ENCODE measurements at places on chromosomes 1 and 21. TPM values are rescaled to one million over a fixed set of nuclear protein-coding genes. Genes with fewer than 3 reads are reported as not detected.

DNA sequence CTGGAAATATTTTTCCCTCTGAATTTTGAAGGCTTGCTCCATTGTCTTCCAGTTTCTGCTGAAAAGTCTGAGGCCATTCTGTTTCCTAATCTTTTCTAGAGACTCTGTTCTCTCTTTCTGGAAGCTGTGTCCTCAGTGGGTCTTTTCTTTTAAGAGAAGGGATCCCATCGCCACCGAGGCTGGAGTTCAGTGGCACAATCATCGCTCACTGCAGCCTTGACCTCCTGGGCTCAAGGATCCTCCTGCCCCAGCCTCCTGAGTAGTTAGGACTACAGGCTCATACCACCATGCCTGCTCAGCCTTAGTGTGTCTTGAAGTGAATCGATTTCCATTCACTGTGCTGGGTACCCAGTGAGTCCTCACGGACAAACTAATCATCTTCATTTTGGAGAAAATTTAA, 9.6 kb upstream of the LRP8 start:
- DNase-seq = no peak

GRCh38 chr1:163439471-163439870, 117.7 kb downstream of the NUF2 start:
- DNase-seq = no peak

GRCh38 chr1:174726167-174726879, 273.4 kb upstream of the CACYBP start:
- peak; percentile 32 for DNase-seq

DNA sequence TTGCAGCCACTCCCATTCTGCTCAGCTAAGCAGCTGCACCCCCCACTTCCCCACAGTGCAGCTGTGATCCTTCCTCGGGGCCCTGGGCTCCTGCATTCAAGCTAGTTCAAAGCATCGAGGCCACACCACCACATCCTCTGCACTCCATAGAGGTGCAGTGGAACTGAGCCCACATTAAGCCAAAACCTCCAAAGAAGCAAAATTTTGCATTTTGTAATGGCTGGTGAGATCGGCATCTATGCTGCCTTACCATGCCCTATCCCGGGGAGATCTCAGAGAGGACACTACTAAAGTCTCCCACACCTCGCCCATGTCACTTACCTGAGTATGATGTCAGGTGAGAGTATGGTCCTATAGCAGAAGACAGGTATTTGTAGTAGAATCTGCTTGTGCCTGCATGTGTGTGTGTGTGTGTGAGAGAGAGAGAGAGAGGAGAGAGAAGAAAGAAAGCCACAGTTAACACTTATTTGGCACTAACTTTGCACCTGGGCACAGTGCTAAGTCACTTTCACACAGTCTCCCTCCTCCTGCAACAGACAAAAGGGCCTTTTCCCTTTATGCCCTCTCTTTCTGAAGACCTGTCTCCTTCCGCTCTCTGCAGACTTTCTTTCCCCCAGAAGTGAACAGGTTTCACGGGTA, 89.8 kb downstream of the KIF14 start:
- no peak for DNase-seq

DNA sequence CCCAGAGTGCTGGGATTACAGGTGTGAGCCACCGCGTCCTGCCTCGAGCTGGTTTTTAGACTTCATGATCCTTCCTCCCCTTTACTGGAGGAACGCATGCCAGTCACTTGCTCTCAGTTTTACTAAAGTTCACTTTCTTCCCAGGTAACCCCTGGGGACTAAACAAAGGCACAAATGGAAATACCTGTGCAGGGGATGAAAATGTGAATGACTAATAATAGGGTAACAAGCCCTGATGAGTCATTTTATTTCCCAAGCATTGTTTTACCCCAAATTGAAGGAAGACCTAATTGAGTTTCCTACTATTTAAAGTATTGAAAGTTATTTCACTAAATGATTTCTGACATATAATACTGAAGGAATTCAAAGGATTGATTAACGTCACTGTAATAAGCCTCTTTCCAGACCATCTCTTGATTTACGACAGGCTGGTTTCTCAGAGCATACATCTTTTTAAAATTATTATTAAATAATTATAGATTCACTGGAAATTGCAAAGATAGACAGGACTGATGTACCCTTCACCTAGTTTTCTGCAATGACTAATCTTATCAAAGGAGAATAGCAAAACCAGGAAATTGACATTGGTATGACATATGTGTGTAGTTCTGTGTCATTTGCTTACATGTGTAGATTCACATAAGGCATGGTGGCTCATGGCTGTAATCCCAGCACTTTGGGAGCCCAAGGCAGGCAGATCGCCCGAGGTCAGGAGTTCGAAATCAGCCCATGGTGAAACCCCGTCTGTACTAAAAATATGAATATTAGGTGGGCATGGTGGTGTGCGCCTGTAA, 53.2 kb upstream of the SOD1 start:
- DNase-seq = peak; percentile 59

- no peak for DNase-seq
These were observed 26.1 kb downstream of the SLC1A7 start for GRCh38 chr1:53116307-53116810.

DNA sequence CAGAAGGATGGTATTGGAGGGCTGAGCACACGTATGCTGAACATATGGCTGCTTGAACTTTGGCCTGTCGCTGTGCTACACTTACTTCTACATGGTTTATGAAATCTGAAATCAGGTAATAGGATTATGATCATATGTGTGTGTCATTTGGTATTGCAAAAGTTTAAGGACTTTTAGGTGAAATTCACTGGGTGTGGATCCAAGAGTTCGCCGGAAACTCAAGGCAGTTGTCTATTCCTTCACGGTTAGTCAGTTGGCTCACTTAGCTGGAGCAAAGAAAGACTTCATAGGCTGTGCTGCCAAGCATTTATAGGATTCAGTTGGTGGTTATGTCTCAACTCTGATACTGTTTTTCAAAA, 927 bp downstream of the UAP1 start:
- peak; percentile 81 for DNase-seq

DNA sequence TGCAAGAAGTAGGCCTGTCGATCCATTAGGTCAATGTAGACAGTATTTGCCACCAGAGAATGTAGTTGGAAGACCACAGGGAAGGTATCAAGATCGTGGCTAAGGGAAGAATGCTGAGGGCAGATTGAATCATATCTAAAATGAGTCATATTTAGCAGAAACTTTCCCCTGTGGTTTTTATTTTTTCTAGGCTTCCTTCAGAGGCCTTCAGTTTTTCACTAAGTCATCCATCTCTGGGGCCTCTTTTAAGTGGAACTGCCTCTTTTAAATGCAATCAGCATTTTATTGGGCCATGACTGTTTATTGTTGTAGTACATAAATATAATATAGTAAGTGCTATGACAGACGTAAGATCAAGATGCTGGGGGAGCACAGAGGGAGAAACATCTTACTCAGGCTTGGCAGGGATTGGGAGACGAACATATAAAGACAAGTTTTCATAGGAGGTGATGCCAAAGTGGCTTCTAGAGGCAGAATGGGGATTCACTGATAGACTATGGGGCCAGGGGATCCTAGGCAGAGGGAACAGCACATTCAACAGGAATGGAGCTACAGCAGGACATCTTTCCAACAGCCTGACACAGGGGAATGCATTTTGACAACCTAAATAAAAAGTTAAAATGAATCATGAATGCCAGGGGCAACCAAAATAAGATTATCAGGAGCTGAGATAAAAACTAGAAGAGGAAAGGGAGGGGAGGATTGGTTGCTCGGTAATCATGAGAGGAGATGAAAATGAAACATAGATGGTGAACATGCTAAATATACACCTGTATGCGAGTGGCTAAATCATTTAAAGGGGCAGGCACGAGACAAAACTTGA, 20.1 kb downstream of the UBE2U start:
- DNase-seq = peak; percentile 81

GRCh38 chr21:39597595-39597994, 15.1 kb upstream of the B3GALT5 start:
- DNase-seq = no peak

- peak; percentile 56 for DNase-seq
These were observed 147.3 kb downstream of the HS2ST1 start for GRCh38 chr1:87061742-87062156.

Gene SHISA4
- 3.9 TPM for total RNA-seq

Gene OLIG2
- not detected for total RNA-seq

Gene PTCH2
- total RNA-seq = under 0.01 TPM

Data from bronchial epithelial cell (primary cell).